ENCODE measurements at places on chromosomes 1 and 21. TPM values are rescaled to one million over a fixed set of nuclear protein-coding genes. Genes with fewer than 3 reads are reported as not detected.

The HSD17B7 gene
- total RNA-seq: 22.6 TPM

The HCN3 gene
- 8.5 TPM for total RNA-seq

The AVPR1B gene
- not detected for total RNA-seq

The TMEM61 gene
- total RNA-seq: 4.4 TPM

The CHIA gene
- total RNA-seq: not detected

The DNAJC6 gene
- total RNA-seq: 9.0 TPM

The KRTAP21-2 gene
- total RNA-seq: not detected

The CLIC6 gene
- total RNA-seq: 0.05 TPM

The TNFRSF1B gene
- total RNA-seq: 0.61 TPM

The FALEC gene
- 0.59 TPM for total RNA-seq

The SLAMF9 gene
- total RNA-seq: not detected

The F13B gene
- not detected for total RNA-seq

The FBLIM1 gene
- 6.0 TPM for total RNA-seq

The GJB3 gene
- 46.7 TPM for total RNA-seq

GRCh38 chr1:169472738-169473137 lies 13.0 kb downstream of the SLC19A2 start:
- no peak for DNase-seq

- no peak for DNase-seq
Observed at GRCh38 chr1:109928591-109929111, 18.0 kb downstream of the CSF1 start.

DNA sequence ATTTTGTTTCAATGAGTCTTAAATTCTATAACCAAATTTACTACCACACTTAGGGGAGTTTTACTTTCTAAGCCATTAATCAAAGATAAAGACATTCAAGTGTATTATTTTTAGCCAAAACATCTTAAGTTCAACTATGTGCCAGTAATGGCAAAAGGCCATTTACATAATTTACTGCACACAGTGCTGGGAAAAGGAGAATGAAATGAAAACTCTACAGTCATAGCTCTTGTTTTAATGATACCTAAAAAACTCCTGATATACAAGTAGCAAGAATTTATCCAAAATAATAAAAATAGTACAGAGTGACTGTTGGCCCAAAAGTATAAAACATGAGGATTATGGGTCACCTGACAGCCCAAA lies 42.4 kb upstream of the C1orf198 start:
- DNase-seq: no peak

DNA sequence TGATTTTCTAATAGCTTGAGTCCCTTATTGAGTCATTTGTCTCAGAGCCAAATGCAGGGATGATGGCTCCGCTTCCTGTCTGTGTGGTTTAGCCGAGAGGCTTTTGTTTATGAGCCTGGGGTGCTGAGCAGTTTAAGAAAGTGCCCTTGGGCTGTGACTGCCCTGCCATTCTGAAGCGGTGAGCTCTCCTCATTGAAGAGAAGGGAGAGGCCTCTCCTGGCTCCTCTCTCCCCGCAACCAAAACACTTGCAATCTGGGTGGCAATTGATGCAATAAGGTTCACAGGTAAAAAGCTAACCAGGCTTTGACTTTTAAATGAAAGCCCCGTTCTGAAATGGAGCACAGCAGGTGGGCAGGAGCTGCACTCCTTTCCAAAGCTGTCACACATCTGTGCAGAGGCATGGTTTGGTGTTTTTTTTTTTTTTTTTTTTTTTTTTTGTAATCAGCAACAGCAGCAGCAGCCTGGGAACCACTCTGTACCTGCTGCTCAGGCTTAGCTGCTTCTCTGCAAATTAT lies 403.7 kb downstream of the SIPA1L2 start:
- no peak for DNase-seq

- no peak for DNase-seq
Observed at GRCh38 chr1:6645018-6645417, 20.4 kb downstream of the THAP3 start.

- DNase-seq: no peak
Observed at GRCh38 chr1:88946861-88947260, 45.6 kb downstream of the KYAT3 start.

DNA sequence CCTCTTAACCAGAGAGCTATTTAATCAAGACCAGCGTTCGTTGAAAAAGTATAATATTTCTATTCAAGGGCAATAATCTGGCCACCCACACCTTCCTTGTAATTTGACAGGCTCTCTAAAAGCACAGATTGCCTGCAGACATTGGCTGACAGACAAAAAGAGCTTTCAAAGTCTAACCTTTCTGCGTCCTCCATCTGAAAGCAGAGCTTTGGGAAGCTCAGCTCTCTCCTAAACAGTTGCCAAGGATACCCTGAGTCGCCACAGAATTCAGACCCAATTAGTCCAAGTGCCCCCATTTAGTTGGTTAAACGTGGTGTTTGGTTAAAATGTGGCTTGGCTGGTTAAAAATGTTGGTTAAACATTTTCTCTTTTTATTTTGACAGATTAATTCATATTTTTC lies 33.7 kb upstream of the PLA2G2C start:
- DNase-seq: no peak

DNA sequence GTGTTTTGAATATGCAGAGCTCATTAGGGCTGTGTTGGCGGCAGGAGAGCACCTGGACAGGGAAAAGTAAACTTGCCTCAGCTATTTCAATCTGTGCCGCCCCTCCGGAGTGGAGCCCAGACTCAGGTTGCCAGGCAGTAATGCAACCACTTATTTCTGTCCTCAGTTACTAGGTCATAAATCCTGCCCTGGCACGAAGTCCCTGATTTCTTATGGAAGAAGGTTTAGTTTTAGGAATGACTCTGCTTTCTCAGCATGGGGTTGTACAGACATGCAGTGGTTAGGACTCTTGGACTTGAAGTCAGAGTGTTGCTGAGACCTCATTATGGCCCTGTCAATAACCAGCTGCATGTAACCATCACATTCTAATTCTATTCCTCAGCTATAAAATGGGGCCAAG lies 98.3 kb upstream of the FGGY start:
- no peak for DNase-seq

- no peak for DNase-seq
Observed at GRCh38 chr21:46661211-46661625, 25.7 kb downstream of the PRMT2 start.

- no peak for DNase-seq
Observed at GRCh38 chr1:18552631-18553030, 71.9 kb downstream of the KLHDC7A start.

GRCh38 chr1:241615043-241615974 lies 24.9 kb downstream of the CHML start:
- no peak for DNase-seq

- DNase-seq: no peak
Observed at GRCh38 chr1:207952617-207953542, 42.0 kb upstream of the CD34 start.

DNA sequence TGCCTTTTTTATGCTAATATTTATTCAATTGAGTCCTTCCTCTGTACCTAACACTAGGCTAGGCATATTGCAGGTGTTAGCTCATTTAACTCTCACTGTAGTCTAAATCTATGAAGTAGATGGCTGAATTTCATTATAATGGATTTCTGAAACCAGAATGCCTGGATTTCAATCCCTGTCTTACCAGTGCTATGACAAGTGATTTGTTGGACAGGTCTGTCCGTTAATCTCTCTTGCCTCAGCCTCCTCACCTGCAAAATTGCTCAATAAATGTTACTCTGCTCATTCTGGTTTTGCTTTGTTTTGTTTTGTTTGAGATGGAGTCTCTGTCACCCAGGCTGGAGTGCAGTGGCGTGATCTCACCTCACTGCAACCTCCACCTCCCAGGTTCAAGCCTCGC lies 146.1 kb upstream of the ADGRL2 start:
- DNase-seq: no peak

- DNase-seq: no peak
Observed at GRCh38 chr1:53657531-53657805, 81.5 kb downstream of the GLIS1 start.
